ENCODE measurements at places on chromosomes 1 and 21. TPM values are rescaled to one million over a fixed set of nuclear protein-coding genes. Genes with fewer than 3 reads are reported as not detected.

DNA sequence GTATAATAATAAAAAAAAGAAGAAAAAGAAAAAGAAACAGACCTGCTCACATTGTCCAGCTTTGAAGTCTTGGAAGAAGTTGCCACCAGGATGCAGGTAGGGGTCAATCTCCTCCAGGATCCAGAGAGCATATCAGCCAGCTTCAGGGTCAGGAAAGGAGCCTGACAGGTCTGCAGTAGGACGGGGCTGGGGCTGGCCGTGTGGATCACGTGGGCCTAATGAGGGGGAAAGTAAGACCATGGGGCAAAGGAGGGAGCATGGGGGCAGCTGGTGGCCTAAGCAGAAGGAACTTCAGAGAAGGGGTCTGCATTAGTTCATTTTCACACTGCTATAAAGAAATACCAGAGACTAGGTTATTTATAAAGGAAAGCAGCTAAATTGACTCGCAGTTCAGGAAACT is 19.3 kb upstream of the SMYD3 start:
- no peak for DNase-seq

- no peak for DNase-seq
These were observed 2.9 kb downstream of the COPA start for GRCh38 chr1:160340146-160340545.

The ATF3 gene
- 3.6 TPM for total RNA-seq

DNA sequence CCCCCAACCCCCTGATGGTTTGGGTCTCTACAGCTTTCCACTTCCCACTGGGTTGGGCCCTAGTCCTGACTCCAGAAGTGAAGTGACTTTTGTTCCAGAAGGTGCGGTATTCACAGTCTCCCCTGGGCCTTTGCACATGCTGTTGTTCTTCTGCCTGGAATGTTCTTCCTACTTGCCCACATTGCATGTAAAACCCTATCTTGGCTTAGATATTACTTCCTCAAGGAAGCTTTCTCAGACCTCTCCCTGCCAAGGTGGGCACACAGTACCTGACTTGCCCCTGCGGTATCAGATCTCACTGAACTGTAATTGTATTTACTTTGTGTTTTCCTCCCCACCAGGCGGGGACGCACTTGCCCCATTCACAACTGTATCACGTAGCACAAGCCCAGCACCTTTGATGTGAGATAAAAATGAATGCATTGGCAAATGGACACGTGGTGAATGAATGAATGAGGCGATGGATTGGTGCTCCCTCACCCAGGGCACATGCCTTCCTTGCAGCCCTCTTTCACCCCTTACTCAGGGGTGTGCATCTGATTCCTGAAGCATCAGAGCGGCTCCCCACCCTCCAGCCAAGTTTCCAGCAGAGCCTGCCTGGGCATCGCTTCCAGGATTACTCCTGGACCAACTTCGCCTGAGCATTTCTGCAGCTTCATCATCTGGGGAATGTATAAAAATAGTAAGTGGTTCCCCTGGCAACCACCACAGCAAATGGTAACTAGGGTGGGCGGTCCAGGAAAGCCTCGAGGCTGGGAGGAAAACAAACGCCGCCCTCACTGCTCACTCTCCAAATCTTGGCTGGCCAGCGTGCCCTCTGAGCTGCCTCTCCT is 19.8 kb downstream of the NENF start:
- no peak for DNase-seq

The OR2L5 gene
- total RNA-seq: not detected
